ENCODE measurements at places on chromosomes 4 and X. TPM values are rescaled to one million over a fixed set of nuclear protein-coding genes. Genes with fewer than 3 reads are reported as not detected.

PITX2 gene
- total RNA-seq, result 0.26 TPM

RTL3 gene
- not detected for total RNA-seq

AADAT gene
- 3.5 TPM for total RNA-seq

TMPRSS11D gene
- total RNA-seq, result not detected

ZAR1 gene
- not detected for total RNA-seq

PSAPL1 gene
- not detected for total RNA-seq

SPOCK3 gene
- under 0.01 TPM for total RNA-seq

BMP3 gene
- total RNA-seq, result not detected

SPANXA2 gene
- total RNA-seq, result not detected

UBE2D3 gene
- total RNA-seq, result 397 TPM

CETN2 gene
- total RNA-seq, result 40.8 TPM

SMIM31 gene
- total RNA-seq, result not detected

LUZP4 gene
- total RNA-seq, result not detected

WNK3 gene
- total RNA-seq, result 0.51 TPM
